ENCODE measurements at places on chromosomes 13 and 19. TPM values are rescaled to one million over a fixed set of nuclear protein-coding genes. Genes with fewer than 3 reads are reported as not detected.

DNA sequence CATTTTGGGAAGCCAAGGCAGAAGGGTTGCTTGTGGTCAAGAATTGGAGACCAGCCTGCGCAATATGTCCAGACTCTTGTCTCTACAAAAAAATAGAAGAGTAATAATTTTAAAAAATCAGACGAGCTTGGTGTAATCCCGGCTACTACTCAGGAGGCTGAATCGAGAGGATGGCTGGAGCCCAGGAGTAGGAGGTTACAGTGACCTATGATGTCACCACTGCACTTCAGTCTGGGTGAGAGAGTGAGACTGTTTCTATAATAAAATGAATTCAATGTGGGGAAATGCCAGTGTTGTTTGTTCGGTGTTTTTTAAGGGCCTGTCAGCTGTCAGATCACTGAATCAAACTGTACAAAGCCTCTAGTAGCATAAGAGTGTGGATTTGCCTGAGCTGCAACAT is 1.2 kb upstream of the FBXL3 start:
- DNase-seq: no peak
- no peak overlapping the region for H3K4me3 ChIP-seq

DNA sequence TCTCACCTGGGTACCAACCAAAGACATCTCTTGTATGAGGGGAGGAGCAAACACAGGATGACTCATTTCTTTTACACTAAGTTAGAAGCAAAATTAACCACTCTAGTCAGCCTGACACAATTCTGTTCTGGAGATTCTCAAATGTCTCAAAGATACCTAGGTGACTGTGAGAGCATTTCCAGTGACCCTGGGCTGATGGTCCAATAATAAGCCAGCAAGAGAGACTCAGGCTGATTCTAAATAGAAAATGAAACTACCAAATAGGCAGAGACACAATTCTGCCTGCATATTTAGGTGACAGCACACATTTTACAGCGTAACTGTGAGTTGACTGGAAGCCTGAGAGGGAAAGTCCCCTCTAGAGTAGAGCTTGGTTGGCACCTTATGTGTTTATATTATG is 16.3 kb downstream of the ZNF91 start:
- DNase-seq: no peak
- peaks cover 8% of the 10 kb centered on the region for H3K4me1 ChIP-seq
- no peak overlapping the region for H3K27ac ChIP-seq
- no peak overlapping the region for H3K4me3 ChIP-seq
- H3K36me3 ChIP-seq: peaks cover 4% of the 10 kb centered on the region
- no peaks in the 10 kb centered on the region for H3K27me3 ChIP-seq

DNA sequence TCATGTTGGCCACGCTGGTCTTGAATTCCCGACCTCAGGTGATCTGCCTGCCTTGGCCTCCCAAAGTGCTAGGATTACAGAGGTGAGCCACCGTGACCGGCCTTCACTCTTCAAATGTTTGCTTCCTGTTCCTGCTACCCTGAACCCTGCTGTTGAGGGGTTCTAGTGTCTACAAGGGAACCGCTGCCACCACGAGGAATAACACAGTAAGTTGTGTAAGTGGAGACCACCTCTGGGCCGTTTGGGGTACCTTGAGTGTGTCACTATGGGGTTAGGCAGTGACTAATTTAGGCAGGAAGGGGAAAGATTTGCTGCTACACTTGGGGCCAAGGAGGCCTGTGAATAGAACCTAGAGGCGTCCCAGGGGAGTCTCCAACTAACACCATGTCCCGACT is 2.2 kb upstream of the MYADM start:
- no peak for DNase-seq
- H3K36me3 ChIP-seq: no peaks in the 10 kb centered on the region
- H3K4me3 ChIP-seq: peak overlapping the region; percentile 81
- H3K27ac ChIP-seq: peak overlapping the region; percentile 90
- peaks cover 56% of the 10 kb centered on the region for H3K4me1 ChIP-seq

MYBPC2 gene
- total RNA-seq: not detected

- H3K27me3 ChIP-seq: no peaks in the 10 kb centered on the region
- H3K27ac ChIP-seq: peak overlapping the region; percentile 83
- no peak overlapping the region for H3K4me3 ChIP-seq
These were observed 108.4 kb downstream of the ZNF557 start for GRCh38 chr19:7177926-7178325.

DNA sequence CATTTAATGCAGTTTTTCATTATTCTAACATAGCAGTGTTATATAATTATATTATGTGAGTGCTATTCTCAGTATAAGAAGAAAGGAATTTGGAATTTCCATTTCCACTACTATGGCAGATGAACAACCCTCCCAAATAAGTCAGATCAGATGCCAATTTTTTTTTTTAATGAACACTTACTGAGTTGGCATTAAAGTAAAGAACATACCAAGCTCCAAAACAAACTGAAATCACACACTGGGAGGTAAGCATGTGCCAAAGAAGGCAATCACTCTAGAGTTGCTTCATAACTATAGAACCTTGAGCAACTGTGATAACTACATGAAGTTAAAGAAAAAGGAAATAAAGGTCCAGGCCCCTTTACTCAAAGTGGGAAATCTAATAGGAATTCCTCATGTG is 90.3 kb downstream of the RNF17 start:
- no peaks in the 10 kb centered on the region for H3K27me3 ChIP-seq
- no peak overlapping the region for H3K4me3 ChIP-seq
- no peak overlapping the region for H3K27ac ChIP-seq
- no peak for DNase-seq
- peaks cover 3% of the 10 kb centered on the region for H3K4me1 ChIP-seq

CCNE1 gene
- 30.3 TPM for total RNA-seq

DCT gene
- total RNA-seq: not detected

GRCh38 chr19:6480848-6481415 is 655 bp downstream of the DENND1C start:
- peaks cover 8% of the 10 kb centered on the region for H3K4me1 ChIP-seq
- no peak for DNase-seq
- peaks cover 12% of the 10 kb centered on the region for H3K27me3 ChIP-seq

TEX26 gene
- not detected for total RNA-seq

DNA sequence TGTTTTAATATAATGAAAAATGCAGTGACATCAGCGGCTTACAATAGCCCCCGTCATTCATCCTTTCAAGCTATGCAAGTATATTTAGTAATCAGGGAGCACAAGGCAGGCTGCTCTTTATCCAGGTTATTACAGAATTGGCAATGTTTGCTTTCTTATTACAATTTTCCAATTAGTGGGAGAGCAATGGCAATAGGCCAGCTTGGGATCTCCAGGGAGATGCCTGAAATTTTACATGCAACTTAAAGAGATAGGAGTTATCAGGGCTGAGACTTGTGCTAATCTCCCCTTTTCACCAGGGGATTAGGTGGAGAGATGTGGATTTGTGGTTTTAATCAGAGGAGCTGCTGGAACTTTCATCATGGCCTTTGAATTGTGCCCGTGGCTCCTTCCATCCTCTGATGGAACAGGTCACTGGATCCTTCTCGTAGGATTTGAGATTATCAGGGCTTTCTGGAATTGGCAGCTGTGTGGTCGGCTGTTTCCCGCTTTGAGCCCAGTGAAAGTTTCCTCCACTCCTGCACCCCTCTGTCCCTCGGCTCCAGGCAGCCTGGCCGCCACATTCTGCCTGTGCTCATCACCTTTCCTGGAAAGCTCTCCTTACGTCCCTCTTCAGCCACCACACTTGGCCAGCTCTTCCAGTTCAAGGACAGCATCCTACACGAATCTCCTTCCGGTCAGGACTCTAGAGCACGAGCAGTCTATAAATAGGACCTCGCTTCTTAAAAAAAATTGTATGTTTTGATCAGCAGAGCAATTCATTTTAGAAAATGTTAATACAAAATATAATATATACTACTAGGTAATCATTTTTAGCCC is 47.0 kb downstream of the CBY2 start:
- no peaks in the 10 kb centered on the region for H3K4me1 ChIP-seq
- H3K4me3 ChIP-seq: no peak overlapping the region
- H3K36me3 ChIP-seq: no peaks in the 10 kb centered on the region
- no peak overlapping the region for H3K27ac ChIP-seq

GRCh38 chr13:57877601-57878000 is 246.1 kb downstream of the PCDH17 start:
- H3K36me3 ChIP-seq: no peaks in the 10 kb centered on the region
- no peak for DNase-seq
- no peak overlapping the region for H3K4me3 ChIP-seq
- H3K4me1 ChIP-seq: no peaks in the 10 kb centered on the region
- no peak overlapping the region for H3K27ac ChIP-seq

ZNF626 gene
- total RNA-seq: 7.1 TPM

GRCh38 chr13:23921451-23921888 is 24.2 kb upstream of the C1QTNF9B start:
- no peak overlapping the region for H3K27ac ChIP-seq
- H3K4me1 ChIP-seq: no peaks in the 10 kb centered on the region
- no peaks in the 10 kb centered on the region for H3K36me3 ChIP-seq
- DNase-seq: no peak
- H3K27me3 ChIP-seq: peaks cover 25% of the 10 kb centered on the region

- H3K27ac ChIP-seq: peak overlapping the region; percentile 91
- H3K27me3 ChIP-seq: peaks cover 3% of the 10 kb centered on the region
- H3K4me1 ChIP-seq: peaks cover 4% of the 10 kb centered on the region
These were observed 467 bp upstream of the CLN5 start for GRCh38 chr13:76991432-76991795.

GRCh38 chr13:88085036-88085435 is 413.9 kb downstream of the SLITRK5 start:
- no peak overlapping the region for H3K4me3 ChIP-seq
- no peak for DNase-seq
- H3K4me1 ChIP-seq: no peaks in the 10 kb centered on the region
- H3K27me3 ChIP-seq: no peaks in the 10 kb centered on the region

GRCh38 chr13:70080012-70080411 is 27.6 kb upstream of the ATXN8OS start:
- H3K27me3 ChIP-seq: no peaks in the 10 kb centered on the region
- H3K36me3 ChIP-seq: no peaks in the 10 kb centered on the region
- H3K27ac ChIP-seq: no peak overlapping the region
- no peak overlapping the region for H3K4me3 ChIP-seq

GARIN5A gene
- 0.55 TPM for total RNA-seq

AP3D1 gene
- 189 TPM for total RNA-seq

DNA sequence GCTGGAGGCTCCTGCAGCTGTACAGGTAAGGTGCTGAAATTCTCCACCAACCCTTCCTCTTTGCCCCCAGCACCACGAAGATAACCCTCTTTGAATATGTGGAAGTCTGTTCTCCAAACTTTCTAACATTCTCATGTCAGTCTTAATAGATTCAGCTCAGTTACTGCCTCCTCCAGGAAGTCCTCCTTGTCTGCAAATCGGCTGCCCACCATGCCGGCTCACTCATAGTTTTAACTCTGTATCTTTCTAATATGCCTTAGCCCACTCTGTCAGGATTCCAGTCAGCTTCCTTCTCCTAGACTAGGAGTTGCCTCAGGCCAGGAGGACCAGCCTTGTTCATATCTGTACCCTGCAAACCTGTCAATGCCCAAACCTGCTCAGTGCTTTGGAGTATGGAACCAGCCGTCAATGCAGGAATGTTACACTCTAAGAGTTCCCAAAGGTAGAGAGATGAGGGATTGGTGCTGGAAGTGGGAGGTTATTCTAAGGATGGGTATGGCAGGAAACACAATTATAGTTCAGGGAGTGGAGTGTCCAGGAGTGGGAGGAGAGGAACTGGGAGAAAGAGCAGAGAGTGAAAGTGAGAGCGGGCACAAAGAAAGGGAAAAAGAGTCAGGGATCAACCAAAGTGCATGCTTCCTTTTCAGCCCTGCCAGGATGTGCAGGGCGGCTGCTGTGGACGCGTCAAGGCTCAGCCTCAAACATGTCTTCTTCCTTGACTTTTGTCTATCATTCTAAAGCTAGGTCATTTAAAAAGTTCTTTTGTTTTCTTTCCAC is 38.0 kb upstream of the ALOX5AP start:
- H3K4me3 ChIP-seq: no peak overlapping the region
- no peak for DNase-seq
- H3K27me3 ChIP-seq: no peaks in the 10 kb centered on the region
- H3K36me3 ChIP-seq: no peaks in the 10 kb centered on the region

KIR3DL3 gene
- total RNA-seq: not detected

Data from transverse colon (tissue), 4 donors.